ENCODE measurements at places on chromosomes 6 and 20. TPM values are rescaled to one million over a fixed set of nuclear protein-coding genes. Genes with fewer than 3 reads are reported as not detected.

Gene SEL1L2
- total RNA-seq, result not detected

DNA sequence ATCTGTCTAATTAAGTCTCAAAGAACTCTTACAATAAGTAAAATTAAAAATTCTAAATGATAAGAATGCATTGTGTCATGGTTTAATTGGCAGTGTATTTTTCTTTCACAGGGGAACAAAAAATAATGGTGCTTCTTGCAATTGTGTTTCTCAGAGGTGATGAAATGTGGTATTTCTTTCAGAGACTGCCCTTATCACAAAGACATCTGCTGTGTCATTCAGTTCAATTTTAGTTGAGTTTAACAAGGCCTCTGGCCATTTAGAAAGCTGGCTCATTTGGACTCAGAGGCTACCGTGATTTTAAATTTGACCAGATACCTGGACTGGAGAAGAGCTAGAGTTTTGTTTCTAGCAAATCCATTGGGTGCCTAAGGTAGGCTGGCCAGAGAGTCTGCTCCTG is 23.6 kb upstream of the ZNF831 start:
- no peaks in the 10 kb centered on the region for H3K27me3 ChIP-seq
- no peak for DNase-seq
- H3K27ac ChIP-seq, result no peak overlapping the region
- no peaks in the 10 kb centered on the region for H3K36me3 ChIP-seq

- no peaks in the 10 kb centered on the region for H3K27me3 ChIP-seq
- peak overlapping the region; percentile 11 for H3K4me3 ChIP-seq
- H3K36me3 ChIP-seq, result no peaks in the 10 kb centered on the region
These were observed 44.2 kb upstream of the ESR1 start for GRCh38 chr6:151763303-151763702.

- no peaks in the 10 kb centered on the region for H3K27me3 ChIP-seq
- DNase-seq, result no peak
- H3K4me1 ChIP-seq, result no peaks in the 10 kb centered on the region
- no peak overlapping the region for H3K27ac ChIP-seq
- no peak overlapping the region for H3K4me3 ChIP-seq
- no peaks in the 10 kb centered on the region for H3K36me3 ChIP-seq
These were observed 35.5 kb upstream of the MAFB start for GRCh38 chr20:40724566-40724965.

- H3K27ac ChIP-seq, result peak overlapping the region; percentile 50
- peaks cover 8% of the 10 kb centered on the region for H3K4me1 ChIP-seq
- H3K4me3 ChIP-seq, result no peak overlapping the region
These were observed 203.2 kb downstream of the ANKRD60 start for GRCh38 chr20:58025233-58025632.
